Chondrocyte (in vitro differentiated cells): ENCODE measurements at places on chromosomes 13 and 19. TPM values are rescaled to one million over a fixed set of nuclear protein-coding genes. Genes with fewer than 3 reads are reported as not detected.

GRCh38 chr19:47172666-47173455, 42.2 kb downstream of the SAE1 start:
- no peak for DNase-seq

The TLE2 gene
- total RNA-seq: 12.3 to 14.1 TPM (median 13.7 TPM) in 3 replicates

DNA sequence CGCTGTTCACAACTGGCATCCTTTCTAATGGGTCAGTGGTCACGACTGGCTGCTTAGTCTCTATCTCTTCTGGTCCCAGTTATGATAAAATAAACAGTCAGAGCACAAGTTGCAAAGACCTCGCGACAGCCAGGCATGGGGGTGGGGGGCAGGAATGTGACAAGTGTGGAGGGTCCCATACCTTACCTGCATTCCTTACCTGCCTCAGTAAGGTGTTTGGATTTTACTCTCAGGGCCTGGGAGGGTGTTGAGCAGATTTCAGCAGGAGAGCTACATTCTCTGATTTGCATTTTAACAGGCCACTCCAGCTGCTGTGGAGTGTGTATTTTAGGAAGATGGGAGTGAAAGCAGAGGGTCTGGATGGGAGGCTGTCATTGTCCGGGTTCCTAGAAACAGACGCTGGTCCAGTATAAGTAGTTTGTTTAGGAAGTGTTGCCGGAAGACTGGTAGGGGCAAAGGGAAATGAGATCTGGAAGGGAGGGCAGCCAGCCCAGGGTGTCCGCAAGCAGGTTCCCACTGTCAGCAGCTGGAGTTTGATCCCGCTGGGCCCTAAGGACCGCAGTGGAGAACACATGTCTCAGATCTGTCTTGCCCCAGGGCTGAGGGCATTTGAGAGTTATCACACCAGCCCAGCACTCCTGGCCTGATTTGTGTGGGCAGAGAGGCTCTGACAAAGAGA, 920.0 kb downstream of the UQCRFS1 start:
- no peak for DNase-seq

GRCh38 chr13:33334831-33335230, 49.3 kb upstream of the STARD13 start:
- DNase-seq: no peak

DNA sequence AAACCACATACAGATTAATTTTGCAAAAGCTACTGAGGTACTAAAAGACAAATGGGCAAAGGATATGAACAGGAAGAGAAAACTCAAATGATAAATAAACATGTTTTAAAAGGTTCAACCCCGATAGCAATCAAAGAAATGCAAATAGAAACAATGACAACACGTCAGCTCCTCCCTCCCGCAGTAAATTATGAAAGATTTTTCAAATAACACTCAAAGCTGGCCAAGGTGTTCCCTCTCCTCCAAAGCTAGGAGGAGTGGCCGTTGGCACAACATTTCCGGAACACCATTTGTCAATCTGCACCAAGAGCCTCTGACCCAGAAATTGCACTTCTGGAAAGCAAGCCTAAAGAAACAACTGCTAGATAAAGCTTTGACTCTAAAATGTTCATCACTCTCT, 28.3 kb downstream of the INSR start:
- no peak for DNase-seq

DNA sequence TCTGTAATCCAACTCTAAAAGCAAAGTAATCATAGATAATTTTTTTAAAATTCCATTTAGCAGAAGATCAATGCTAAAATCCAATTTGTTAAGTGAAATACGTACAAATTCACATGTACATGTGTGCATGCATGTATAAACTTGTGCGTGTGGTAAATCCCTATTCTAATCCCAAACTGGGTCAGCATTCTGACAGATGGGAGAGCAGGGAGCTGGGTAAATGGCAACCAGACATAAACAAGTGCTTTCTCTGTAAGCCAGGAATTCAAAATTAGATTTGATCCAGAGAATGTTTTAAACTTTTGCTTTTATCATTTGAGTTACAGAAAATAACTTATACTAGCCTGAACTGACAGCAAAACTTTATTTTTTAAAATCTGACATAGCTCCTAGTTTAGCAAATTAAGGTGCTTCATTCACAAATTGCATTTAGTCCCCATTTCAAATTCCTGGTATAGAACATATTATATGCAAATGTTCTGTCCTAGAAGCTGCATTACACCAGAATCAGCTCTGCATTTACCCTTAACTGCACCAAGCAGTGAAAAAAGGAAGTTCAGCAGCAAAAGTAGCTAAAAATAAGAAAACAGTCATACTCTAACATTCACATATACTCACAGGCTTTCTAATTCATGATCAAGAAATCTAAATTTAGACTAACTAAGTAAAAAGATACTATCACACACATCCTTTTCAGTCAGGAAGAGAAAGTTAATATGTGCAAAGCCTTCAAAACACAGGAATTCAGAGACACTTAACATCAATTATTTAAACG, 32.6 kb downstream of the UBL3 start:
- DNase-seq: no peak

- DNase-seq: no peak
Observed at GRCh38 chr13:20482275-20482761, 43.3 kb downstream of the CRYL1 start.

DNA sequence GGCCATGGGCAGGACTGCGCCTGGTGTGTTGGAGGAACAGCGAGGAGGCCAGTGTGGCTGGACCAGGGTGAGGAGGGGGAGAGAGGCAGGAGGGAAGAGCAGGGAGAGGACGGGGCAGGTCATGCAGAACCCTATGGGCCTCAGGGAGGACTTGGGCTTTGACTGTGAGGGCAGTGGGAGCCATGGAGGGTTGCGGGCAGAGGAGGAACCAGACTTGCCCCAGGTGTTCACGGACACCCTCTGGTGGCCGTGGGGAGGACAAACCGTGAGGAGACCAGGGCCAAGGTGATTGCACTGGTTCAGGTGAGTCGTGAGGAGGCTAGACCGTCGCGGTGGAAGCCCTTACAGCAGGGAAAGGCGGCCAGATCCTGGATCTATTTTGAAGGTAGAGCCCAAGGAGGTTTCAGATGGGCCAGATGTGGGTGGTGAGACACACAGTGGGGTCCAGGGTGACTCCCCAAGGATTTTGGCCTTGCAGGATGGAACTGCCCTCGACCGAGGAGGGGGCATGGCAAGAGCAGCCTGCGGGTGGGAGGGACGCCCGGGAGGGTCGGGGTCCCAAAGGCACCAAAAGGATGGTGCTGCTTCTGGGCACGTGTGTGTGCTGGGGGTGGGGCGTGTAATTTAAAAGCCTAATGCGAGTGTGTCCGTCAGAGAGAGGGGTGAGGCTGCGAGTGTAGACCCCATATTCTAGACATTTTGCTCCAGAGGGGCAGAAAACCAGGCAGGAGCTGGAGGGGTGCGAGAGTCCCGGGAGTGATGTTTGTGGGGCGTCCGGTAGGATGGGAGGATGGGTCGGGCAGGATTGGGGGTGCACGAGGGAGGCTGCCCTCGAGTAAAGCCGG, 2.7 kb upstream of the REXO1 start:
- DNase-seq: no peak

DNA sequence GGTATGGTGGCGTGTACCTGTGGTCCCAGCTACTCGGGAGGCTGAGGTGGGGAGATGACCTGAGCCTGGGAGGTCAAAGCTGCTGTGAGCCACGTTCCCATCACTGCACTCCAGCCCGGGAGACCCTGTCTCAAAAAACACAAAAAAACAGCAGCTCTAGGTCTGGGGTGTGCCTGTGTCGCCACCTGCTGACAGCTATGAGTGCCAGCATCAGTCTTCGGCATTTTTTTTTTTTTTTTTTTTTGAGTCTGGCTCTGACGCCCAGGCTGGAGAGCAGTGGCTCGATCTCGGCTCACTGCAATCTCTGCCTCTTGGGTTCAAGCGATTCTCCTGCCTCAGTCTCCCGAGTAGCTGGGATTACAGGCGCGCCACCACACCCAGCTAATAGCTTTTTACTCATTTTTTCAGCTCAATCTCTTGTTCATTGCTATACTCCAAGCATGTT, 10.1 kb downstream of the AP2S1 start:
- DNase-seq: no peak

GRCh38 chr13:95056266-95056665, 245.0 kb downstream of the ABCC4 start:
- no peak for DNase-seq

The NXNL1 gene
- total RNA-seq: not detected in 3 replicates

The ZNF90 gene
- 2.3 to 5.1 TPM (median 2.4 TPM) in 3 replicates for total RNA-seq

DNA sequence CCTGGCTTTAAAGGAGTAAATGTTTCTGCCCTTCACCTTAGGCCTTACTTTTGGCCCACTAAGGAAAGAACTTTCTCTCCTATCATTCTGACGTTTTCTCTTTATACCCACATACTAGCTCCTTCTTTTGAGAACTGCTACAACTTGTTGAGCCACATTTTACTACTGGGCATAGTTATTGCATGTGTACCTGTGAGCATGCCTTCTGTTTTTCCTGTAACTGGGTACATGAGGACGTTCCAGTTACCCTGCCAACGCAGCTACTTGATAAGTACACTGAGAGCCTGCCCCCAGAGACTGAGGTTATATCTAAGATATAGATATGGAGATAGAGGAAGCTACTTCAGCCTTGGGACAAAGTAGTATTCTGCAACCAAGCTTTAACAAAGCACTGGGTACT, 3.5 kb downstream of the CCDC169 start:
- DNase-seq: no peak

DNA sequence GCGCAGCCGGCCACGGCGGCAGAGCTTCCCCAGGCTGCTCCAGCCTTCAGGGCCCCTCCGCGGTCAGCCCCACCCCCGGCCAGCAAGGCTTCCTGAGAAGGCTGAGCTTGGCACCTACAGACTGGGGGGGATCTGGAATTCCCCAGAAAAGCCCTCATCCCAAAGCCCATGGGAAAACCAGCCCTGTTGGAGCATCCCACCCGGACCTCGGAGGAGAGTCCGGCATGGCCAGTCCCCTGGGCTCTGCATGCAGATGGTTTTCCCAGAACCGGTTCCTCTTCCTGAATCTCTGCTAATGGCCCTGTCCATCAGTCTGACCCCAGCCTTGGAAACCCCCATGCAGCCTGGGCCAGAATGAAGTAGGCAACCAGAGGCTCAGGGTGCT, 10.3 kb downstream of the RASA3 start:
- no peak for DNase-seq
